Left colon (tissue), 2 donors: ENCODE measurements at places on chromosomes 4 and X. TPM values are rescaled to one million over a fixed set of nuclear protein-coding genes. Genes with fewer than 3 reads are reported as not detected.
A peak's percentile ranks its signal among the peaks of the same experiment; 100 is the strongest.

- no peak for DNase-seq
Observed at GRCh38 chrX:13506574-13506973, 62.8 kb upstream of the EGFL6 start.

DNA sequence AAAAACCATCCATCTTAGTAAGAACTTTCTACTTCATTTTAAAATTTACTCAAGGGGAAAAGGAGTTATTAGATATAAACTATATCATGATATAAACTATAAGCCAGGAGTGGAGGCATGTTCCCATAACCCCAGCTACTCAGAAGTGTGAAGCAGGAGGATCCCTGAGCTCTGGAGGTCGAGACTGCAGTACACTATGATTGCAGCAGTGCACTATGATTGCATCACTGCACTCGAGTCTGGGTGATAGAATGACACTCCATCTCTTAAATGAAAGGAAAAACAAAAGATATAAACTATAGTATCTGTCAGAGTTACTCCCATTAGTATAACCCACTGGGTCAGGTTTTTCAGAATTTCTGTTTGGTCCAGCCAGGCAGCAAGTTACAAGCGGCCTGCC lies 47.6 kb downstream of the RPS3A start:
- no peak for DNase-seq

- DNase-seq: no peak
Observed at GRCh38 chrX:87941841-87942240, 424.2 kb downstream of the KLHL4 start.

GRCh38 chr4:174005422-174005821 lies 278.0 kb downstream of the FBXO8 start:
- no peak for DNase-seq

DNA sequence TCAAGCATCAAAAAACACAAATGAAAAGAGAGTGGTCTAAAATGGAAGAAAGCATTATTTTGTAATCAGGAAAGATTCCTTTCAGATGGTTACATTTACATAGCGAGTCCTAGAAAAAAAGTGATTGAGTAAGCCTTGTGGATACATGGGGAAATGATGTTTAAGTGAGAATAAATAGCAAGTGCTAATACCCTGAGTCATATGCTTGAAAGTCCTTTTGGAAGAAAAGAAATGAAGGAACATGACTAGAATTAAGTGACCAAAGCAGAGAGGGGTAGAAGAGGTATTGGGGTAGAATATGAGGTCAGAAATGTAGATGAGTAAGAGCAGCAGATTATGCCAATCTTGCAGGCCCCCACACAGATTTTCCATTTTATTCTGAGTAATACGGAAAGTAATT lies 814.8 kb upstream of the GRID2 start:
- no peak for DNase-seq

DNA sequence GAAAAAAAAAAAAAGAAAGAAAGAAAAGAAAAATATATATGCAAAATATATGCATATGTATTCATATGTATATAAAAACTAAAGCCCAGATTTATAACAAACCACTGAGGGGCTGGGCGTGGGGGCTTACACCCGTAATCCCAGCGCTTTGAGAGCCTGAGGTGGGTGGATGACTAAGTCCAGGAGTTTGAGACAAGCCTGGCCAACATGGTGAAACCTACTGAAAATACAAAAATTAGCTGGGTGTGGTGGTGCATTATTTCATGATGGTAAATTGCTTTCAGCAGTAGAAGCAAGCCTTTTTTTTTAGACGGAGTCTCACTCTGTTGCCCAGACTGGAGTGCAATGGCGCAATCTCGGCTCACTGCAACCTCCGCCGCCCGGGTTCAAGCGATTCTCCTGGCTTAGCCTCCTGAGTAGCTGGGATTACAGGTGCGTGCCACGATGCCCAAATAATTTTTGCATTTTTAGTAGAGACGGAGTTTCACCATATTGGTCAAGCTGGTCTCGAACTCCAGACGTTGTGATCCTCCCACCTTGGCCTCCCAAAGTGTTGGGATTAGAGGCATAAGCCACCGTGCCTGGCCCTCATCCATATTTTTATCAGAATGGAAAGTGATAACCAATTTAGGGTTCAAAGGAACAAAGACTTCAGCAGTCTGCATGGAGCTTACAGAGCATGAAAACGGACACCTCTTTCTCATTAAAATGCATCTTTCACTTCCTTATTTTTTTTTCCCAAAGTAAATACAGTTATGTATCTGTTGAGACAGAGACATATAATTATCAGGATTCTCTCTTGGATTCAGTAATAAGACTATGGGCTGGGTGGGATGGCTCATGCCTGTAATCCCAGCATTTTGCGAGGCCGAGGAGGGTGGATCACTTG lies 27.7 kb upstream of the MOB1B start:
- DNase-seq: no peak

DNA sequence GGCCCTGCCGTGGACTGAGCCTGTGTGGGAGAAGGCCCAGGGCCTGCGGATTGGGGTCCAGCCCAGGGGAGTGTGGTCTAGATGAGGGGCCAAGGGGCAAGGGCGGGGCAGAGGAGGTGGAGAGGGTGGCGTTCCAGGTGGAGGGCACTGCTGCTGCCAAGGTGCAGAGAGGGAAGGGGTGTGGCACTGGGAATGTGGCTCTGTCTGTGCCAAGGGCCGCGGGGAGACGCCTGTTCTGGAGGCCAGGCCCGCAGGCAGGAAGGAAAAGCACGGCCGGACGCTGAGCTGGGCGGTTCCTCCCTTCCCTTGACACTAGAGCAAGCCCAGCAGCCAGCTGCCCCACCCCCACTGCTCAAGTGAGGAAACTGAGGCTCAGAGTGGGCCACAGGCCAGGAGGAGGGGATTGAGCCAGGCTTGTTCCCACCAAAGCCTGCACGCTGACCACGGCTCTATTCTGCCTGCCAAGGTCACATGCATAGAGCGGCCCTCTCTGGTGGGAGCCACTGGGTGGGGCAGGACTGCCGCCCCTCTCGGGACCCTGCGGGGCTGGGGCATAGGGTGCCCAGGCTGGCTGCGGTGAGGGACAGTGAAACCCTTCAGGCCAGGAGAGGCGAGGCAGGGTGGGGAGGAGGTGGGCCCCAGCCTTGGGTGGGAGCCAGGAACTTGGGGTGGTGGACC lies 13.0 kb downstream of the SH3BP2 start:
- peak; percentile 91 for DNase-seq

DNA sequence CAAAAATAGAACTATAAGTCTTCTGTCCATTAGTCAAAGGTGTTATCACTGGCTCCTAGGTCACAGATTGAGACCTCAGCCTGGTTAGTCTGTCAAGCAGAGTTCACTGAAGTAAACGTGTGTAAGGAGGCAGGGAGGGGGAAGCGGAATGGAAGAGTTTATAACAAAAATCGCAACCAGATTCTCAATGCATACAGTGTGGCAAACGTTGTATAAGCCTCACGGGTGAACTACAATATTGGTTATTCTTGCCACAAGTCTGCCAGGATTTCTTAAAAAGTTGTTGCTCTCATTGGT lies 114.8 kb downstream of the AMELX start:
- DNase-seq: no peak

DNA sequence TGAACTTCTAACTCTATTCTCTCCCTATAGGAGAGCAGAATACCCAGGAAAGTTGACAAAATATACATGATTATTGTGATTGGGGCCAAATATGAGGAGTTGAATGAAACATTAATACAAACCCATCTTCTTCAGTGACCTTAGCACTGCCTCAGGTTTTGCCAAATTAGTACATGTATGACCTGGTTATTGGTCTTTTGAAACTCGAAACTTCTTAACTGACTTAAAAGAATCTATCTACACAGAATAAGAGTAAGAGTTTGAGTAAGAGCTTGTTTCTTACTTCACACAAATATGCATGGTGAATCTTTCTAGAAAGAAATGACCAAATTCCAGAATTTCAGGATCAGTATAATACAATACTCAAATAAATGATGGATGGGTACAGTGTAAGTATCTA lies 213.0 kb upstream of the GK2 start:
- no peak for DNase-seq

DNA sequence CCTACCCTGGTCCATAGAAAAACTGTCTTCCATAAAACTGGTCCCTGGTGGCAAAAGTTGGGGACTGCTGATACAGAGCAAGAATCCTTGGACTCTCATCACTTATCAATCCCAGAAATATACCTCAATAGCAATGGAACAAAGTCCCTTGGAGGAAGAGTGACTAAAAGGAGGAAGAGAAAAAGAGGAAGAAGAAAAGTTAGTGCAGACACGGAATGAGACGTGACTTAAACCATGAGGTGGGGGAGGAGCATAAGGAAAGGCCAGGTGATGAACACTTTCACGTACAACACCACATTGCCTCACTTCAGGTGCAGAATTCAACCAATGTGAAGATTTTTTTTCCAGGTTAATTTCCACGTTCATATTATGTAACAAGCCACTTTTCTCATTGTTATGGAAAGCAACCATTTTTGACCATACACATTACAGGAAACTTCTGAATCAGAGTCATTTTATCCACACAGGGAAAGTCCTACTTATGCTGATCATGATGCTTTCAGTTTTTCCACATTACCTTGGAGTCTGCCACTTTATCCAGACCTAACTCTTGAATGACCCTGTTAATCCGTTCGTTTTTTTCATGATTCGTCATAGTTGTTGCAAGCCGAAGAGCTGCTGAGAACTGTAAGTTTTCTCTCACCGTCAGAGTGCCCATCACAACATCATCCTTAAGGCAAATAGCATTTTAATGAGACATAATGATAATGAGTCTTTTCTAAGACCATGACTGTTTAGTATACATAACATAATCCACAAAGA lies 27.7 kb downstream of the ABCG2 start:
- no peak for DNase-seq

DNA sequence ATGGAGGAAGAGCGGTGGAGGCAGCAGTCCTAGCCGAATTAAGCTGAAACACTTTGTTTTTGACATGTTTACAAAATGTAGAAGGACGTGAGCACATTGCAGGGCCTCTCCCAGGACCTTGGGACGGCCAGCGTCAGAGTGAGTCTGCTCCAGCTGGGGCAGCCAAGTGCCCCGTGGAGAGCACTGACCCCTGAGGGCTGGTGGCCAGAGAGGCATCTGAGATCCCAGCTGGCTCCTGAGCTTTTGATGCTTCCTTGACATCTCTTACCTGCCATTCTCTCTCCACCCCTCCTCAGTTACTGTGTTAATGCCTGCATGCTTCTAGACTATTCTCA lies 24.7 kb downstream of the NAT8L start:
- DNase-seq: no peak

- no peak for DNase-seq
Observed at GRCh38 chrX:136041254-136041812, 56.1 kb downstream of the SLC9A6 start.

DNA sequence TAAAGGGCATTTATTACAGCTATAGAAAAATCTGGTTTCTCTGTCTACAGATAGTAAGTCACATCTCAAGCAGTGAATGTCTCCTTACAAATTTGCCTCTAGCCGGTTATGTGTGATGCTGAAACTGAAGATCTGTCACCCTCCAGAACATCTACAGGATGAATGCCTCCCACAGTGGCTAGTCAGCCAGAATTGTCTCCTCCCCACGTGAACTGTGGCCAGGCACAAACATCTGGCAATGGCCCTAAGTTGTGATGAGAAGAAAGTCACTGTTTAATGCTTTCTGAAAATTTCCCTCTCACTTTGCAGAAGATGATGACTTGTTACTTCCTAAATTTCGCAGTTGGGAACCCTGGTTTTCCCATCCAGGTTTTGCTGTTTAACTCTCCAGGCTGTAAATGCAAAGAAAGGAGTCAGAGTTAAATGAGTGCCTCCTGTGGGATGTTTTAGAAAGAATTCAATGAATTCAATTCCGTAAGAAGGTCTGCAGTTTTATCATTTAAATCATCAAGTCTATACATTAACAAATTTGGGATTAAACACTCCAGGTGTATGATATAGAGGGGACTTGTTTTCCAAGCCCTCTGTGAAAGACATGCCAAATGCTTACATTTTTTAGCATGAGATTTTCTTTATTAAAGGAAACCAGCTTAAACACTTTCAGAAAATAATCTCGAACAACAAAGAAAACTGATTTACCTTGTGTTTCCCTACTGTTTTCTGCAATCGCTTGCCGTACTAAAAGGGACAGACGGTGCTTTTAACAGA lies 55.4 kb upstream of the TLR3 start:
- DNase-seq: no peak

DNA sequence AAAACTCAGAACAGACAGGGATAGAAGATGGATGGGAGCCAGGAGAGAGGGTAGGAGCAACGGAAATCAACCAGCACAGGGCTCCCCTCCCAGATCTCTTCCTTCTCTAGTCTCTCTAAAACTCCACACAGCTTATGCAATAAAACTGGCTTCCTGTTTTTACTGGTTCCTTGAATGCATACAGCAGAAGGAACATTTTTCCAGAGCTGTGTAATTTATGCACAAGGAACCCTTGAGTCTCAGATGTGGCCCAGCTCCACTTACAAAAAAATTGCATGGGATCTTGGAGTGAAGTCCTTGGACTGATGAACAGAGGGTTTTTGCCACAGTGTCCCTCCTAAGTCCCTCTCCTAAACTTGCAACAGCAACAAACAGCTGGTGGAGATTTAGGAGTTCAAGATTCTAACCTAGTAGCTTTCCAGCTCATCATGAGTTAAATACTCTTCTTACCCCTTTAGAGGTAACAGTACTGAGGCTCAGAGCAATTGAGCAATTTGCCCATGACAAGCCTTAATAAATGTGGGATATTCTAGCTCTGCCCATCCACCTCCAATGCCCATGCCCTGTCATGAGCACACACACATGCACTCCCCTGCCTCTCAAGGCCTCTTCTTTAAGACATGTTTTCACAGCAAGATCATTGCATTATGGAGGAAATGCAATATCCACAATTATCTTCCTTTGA lies 18.4 kb upstream of the CC2D2A start:
- DNase-seq: no peak

STS gene
- total RNA-seq: 13.7 TPM

AREG gene
- total RNA-seq: 30.0 TPM

CNKSR2 gene
- 0.15 TPM for total RNA-seq

VEGFC gene
- 2.5 TPM for total RNA-seq

DGAT2L6 gene
- total RNA-seq: not detected

BEX3 gene
- 33.4 TPM for total RNA-seq
